ENCODE measurements at places on chromosomes 1 and 21.

- no peak for DNase-seq
These were observed 14.7 kb downstream of the OVGP1 start for GRCh38 chr1:111412839-111413238.

- no peak for DNase-seq
These were observed 54.7 kb downstream of the RBM11 start for GRCh38 chr21:14270631-14271030.

- no peak for DNase-seq
These were observed 255.7 kb upstream of the JUN start for GRCh38 chr1:59039551-59039950.

- DNase-seq, result no peak
These were observed 675.5 kb upstream of the CXADR start for GRCh38 chr21:16837321-16837720.

- DNase-seq, result peak; percentile 82
These were observed 6.6 kb downstream of the UBR4 start for GRCh38 chr1:19203440-19203839.

DNA sequence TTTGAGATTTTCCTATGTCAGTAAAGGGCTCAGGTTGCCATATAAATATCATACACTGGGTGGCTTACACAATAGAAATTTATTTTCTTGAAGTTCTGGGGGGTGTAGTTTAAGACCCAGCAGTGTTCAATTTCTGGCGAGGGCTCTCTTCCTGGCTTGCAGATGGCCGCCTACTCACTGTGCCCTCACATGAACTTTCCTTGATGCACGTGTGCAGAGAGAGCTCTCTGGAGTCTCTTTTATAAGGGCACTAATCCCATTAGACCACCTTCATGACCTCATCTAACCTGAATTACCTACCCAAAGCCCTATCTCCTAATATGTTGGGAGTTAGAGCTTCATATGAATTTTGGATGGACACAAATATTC, 21.1 kb downstream of the TMEM51 start:
- no peak for DNase-seq

GRCh38 chr1:59414406-59415133, 117.7 kb downstream of the FGGY start:
- DNase-seq, result no peak
